Aorta (tissue), 5 donors: ENCODE measurements at places on chromosomes 3 and 15. TPM values are rescaled to one million over a fixed set of nuclear protein-coding genes. Genes with fewer than 3 reads are reported as not detected.

The NR2F2 gene
- 132 TPM for total RNA-seq

The KIF23 gene
- 5.8 TPM for total RNA-seq

DNA sequence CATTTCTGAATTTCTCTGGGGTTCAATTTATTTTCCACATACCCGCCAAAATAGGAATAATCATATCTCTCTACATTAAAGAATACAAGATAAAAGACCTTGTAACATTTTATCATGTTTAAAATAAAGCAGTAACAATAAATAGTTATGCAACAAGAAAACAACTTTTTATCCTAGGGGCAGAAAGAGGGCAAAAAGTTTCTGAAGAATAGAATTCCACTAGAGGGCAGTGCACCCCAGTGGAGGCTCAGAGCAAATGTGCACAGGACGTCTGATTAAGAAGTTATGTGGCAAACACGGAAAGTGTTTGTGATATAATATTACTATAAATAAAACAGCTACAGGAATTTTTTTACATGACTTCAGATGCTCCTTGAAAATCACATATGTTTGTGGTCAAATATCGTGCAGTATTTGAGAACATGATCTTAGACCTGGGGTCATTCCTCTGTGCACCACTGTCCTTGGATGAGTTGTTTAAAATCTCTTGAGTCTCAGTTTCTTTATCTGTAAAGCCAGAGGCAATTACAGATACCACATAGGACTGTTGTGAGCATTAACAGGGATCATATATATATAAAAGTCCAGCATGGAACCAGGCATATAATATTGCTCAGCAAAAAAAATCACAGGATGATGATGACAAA lies 13.2 kb upstream of the PIK3R4 start:
- DNase-seq = peak; percentile 53

GRCh38 chr3:108985844-108986243 lies 32.2 kb upstream of the GUCA1C start:
- no peak for DNase-seq

- no peak for DNase-seq
These were observed 13.8 kb downstream of the TMEM266 start for GRCh38 chr15:76073554-76073953.
